ENCODE measurements at places on chromosomes 2 and 18. TPM values are rescaled to one million over a fixed set of nuclear protein-coding genes. Genes with fewer than 3 reads are reported as not detected.

SERPINB2 gene
- 20.5 TPM for total RNA-seq

RMDN2 gene
- total RNA-seq = 9.6 TPM

- DNase-seq = no peak
Measured at GRCh38 chr2:2575181-2575577, 244.1 kb upstream of the MYT1L start.

DNA sequence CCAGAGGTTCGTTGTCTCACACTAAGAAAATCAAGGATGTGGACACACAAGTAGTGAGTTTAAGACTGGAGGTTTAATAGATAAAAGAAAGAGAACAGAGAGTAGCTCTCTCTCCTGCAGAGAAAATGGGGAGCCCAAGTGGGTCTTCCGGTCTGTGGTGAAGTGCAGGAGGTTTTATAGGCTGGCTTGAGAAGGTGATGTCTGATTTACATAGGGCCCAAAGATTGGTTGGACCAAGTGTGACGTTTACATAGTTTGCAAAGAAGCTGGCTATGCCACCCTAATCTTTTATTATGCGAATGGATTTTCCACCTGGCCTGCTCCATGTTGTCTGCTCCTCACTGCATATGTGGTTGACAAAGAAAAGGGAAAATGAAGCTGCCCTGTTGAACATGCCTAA lies 430.4 kb upstream of the TRIB2 start:
- DNase-seq = no peak

DNA sequence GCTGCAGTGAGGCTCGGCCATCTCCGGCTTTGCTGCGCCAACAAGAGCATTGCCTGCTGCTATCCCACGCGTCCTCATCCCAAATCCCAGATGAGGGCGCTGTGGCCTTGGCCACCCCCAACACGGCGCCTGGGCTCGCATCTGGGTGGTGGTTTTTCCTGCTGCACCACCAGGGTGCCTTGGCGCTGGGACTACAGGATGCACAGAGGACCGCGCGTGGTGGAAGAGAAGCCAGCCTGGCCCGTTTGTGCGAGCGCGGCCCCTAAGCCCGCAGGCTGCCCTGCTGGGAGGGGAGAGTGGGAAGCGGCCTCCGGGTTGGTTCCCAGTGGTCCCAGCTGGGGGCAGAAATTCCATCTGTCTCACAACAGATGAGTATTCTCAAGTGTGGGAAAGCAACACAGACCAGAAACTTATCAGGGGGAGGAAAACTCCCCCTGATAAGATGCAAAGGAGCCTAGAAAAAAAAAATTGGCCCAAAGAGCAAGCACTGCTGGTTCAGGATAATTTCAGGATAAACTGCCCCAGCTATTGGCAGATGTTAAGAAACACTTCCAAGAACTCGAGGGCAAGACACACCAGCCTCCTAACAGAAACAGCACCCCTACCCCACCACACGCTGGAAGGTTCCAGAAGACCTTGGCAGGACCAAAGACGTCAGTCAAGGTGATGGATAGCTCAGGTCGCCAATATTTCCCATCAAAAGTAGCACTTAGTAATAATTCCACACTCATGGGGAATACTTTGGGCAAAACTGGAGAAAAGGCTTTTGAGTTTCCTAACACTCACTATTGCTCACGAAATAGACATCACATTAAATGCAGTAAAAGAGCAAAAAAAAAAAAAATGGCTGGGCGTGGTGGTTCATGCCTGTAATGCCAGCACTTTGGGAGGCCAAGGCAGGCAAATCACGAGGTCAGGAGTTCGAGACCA lies 152.1 kb downstream of the PXDN start:
- DNase-seq = peak; percentile 97

GRCh38 chr2:139514951-139515350 lies 734.8 kb upstream of the NXPH2 start:
- DNase-seq = no peak

DNA sequence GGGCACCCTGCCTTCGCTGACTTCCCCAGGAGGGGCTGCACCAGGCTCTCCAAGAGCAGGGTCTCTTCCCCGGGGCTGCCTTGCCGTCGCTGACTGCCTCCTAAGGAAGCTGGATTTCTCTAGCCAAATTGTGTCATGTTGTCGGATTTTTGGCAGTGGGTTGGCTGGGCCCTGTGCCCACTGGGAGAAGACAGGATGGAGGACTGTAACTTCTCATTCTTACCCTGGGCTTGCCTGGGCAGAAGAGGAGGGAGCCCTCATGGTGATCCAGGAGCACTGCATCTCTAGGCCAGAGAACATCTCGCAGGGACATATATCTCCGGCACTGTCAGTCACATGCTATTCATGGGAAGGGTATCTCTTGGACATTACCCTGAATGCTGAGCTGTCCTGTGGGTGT lies 6.3 kb downstream of the MYO7B start:
- no peak for DNase-seq
